ENCODE measurements at places on chromosomes 3 and 15.

DNA sequence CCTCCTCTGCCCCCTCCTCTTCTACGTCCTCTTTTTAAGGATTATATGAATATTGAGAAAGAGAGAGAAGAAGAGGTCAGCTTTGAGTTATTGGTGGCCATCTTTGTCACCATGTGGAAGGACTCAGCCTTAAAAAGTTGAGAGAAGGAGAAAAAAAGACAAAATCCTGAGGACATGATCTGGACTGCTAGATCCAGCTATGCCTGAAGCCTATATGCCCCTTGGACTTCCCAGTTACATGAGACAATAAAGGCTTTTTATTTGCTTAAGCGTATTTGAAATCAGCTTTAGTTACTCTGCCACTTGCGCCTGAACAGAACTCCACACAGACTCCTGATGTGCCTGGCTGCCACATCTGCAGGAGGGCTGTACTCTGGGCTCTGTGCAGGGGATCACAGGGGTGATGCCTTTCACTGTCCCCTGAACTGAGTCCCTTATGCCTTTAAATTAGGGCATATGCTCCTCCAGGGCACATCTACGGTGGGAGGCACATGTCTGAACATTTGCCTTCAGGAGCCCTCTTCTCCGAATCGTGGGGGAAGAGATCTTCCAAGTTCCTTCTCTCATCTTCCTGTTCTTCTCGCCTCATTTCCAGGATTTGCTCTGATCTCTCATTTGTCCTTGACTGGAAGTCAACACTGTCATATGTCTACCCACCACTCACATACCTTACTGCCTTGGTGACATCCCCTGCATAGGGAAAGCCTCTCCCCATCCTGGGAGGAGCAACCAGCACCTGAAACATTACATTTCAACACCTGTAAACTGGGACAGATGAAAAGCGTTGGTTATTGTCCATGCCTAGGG, 14.0 kb upstream of the PLA2G4E start:
- no peak for DNase-seq

- DNase-seq = no peak
These were observed 42.9 kb downstream of the LARP6 start for GRCh38 chr15:70810916-70811578.

- no peak for DNase-seq
These were observed 468 bp upstream of the SPTBN5 start for GRCh38 chr15:41894251-41894790.

GRCh38 chr3:34396288-34396687, 597.9 kb downstream of the PDCD6IP start:
- DNase-seq = no peak

Data from stimulated activated CD8-positive, alpha-beta memory T cell treated with anti-CD3 and anti-CD28 coated beads, Interleukin-4, amount 100 ng/mL, for 4 hours (primary cell).